ENCODE measurements at places on chromosomes 3 and 15.

DNA sequence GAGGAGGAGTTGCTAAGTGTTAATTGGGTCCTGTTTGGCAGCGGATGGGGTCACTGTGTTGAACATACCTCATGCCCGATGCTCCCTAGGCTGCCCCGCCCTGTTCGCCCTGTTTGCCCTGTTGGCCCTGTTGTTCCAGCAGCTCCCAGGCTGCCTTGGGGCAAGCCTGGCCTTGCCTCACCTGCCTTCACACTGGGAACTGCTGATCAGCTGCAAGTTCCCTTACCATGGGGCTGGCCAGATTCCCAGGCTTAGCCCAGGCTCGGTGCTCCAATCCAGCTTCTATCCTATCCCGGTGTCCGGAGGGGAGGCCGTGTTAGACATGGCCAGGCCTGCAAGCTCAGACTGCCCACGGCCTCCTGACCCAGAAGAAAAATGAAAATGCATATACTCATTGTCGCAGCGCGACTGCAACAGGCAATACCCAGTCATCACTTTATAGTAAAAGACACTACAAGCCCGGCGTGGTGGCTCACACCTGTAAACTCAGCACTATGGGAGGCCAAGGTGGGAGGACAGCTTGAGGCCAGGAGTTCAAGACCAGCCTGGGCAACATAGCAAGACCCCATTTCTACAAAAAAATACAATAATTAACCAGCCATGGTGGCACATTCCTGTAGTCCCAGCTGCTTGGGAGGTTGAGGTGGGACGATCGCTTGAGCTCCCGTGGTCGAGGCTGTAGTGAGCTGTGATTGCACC is 42.9 kb upstream of the ZNF710 start:
- DNase-seq, result peak; percentile 77

GRCh38 chr15:85858586-85859375 is 64.1 kb upstream of the KLHL25 start:
- peak; percentile 72 for DNase-seq

DNA sequence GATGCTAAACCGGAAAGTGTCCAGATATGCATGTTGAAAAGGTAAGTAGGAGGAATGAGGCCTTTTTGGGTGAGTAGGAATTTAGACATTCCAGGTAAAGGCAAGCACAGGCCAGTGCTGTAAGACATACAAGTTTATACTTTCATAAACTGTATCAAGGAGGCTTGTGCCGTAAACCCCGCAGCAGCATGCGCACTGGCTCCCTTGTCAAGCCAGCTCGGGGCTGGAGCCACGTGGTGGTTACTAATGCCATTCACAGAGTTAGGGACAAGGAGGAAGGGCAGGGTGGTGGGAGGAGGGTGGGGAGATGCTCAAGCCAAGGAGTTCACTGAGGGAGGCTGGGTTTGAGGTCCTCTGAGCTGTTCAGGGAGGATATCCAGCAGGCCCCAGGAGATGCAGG is 35.8 kb downstream of the PLD1 start:
- DNase-seq, result no peak

DNA sequence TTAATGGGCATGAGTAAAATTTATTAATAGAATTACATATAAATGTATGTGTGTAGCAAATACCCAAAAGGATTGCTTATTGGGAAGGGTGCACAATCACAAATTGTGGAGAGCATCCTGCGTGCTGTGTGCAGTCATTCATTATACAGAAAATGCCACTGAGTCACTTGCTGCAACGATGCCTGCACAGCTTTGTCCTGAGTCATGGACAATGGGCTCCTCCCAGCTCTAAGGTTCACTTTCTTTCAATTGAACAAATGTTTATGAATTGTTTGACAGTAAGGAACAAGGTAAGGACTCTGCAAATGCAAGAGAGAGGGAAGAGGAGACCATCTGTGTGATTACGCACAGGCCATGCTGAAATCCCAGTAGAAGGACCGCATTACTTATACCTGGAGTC is 18.7 kb downstream of the CFAP161 start:
- DNase-seq, result no peak

DNA sequence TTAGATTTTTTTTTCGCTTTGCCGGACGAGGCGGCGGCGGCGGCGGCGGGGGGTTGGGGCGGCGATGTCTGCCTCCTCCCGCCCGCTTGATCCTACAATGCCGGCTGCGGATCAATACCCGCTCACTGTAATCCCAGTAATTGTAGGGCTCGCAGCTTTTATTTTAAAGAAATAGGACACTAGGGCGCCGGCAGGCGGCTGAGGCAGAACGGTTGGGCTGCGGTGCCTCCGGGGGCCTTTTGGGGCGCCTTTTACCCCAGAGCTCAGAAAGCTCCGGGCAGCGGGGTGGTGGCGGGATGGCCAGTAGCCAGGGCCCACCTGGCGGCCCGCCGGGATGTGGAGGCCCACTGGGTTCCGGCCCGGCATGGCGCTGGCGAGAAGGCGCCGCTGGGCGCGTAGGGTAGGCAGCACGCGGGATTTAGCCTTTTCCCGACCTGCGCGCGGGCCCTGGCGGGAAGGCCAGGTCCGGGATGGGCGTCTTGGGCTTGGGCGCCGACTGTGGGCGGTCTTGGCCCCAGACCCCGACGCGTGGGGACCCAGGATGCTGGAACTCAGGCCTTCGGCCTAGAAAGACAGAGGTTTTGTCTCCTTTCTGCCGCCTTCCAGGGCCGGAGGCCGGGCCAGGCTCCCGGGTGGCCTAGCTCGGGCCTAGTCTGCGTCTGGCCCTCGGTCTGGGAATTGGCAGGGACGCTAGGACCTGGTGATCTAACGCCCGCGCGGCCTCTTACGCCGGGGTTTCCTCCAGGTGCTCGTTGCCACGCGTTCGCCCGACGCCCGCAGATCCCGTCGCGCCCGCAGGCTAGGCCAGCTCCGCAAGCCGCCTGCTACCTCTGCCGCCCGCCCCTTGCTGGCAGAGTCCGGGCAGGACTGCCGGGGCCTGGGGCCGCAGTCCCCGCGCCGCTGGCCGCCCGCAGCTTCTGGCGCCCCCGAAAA is 15.5 kb upstream of the ONECUT1 start:
- DNase-seq, result peak; percentile 41

All from stomach (tissue), 19 donors.